ENCODE measurements at places on chromosomes 12 and 14.

DNA sequence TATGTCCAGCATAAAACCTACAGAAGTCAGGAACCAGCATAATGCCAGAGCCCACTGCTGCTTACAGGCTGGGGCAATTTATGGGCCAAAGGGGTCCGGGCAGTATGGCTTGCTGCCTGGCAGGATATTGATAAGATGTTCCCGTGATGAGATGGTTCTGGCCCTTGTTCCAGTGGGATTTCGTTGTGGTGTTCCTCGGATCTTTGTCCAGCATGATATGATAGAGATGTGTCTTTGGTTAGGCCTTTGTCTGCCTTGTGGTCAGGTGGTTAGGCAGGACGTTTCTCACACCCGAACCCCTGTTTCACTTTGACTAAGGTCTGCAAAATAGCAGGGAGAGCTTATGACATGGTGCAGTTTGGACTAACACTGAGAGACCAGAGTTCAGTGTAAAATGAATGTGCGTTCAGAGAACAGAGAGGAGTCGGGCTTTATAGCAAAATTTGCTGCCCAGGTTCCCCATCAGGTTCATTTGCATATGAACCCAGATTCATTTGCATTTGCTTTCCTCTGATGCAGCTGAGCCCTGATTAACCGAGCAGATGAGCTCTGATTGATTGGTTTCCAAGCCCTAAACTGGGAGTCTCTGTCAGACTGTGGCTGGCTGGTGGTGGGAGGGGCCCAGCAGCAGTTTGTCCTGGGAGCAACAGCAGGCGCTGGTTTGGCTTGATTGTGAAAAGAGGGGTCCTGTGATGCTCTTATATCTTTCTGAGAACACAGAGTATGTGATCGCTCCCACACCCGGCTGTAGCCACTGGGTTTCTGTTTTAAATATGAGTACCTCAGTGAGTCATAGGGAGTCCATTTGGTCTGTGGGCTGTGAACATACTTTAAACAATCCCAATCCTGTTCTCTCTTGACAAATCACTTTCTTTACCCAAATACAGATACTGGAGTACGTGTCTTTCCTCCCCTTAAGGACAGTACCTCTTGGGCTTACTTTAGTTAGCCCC lies 156.3 kb upstream of the PZP start:
- DNase-seq: no peak

GRCh38 chr14:68246786-68247105 lies 427.2 kb downstream of the RAD51B start:
- DNase-seq: no peak

DNA sequence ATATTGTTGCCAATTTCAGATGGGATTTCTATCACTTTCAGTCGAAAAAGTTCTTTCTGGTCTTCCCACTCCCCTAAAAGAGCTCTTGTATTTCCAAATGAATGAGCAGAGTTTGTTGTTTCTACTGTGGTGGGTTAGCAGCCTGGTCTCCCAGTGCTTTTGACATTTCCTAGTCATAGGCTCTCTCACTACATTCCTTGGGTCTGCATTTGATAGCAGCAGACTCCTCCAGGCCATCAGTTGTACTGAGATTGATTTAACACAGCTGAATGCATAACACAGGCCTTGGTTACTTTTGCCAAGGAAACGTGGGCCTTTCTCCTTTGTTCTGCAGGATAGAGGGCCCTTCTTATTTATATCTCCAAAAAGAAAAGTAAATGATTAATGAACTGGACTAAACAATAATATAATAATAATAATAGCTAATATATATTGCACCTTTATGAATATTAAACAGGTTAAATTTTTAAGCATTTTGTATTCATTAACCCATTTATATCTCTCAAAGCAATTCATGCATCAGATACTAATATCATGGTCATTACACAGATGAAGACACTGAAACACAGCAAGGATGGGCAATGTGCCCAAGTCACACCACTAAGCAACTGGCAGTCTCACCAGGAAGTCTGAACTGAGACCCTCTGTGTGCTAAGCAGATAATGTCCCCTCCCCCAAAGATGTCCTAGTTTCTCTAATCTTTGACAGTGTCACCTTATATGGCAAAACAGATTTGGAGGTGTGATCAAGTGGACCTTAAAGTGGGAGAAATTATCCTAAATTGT lies 1579.2 kb downstream of the AACS start:
- DNase-seq: no peak

DNA sequence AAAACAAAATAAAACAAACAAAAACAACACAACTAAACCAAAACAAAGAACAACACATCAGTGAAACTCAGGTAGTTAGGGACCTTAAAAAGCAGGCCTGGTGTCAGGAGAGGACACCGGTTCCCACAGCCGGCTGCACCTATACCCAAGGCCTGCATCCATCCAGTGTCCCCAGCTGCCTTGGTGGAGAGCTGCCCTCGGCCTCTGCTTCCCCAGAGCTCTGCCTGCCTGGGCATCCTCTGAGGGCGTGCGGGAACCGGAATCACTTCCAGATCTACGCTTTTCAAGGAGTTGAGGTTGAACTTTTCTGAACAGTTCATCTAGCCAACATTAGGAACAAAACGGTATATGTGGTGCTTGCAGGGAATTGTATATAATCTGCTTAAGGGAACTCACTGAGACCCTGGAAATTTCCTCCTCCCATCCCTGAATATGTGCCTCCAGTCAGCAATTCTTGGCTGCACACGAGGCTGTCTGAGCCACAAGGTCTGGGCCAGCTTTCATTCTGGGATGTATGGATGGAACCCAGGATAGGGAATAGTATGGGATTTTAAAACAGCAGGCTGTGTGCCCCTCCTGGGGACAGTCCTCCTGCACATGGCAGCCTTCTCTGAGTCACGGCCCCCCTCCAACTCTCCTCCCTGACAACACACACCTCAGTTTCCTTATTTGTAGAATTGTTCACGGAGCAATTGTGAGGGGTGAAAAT lies 319.0 kb upstream of the RTL1 start:
- no peak for DNase-seq

DNA sequence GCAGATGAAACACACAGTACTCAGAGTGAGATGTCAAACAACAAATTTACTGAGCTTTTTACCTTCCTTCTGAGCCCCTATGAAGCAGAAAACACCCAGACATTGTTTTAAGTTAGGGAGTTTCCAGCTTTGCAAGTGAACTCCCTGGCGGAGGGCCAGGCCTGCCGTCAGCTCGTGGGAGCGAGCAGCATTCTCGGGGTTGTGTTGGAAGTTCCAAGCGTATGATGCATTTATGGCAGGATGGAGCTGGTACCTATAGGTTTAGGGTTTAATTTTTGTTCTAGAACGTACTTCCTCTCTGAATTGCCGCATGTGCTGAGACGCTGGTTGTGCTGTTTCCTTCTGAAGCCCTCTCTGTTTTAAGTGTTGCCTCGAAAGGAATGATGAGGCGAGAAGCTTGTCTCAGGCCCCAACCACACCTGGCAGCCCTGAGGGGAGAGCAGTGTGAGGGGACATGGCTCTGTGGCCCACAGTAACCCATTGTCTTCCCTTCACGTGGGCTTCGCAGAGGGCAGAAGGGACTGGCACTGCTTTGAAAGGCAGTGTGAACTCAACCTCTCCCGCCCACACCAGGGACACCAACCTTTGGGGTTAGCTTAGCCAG lies 76.6 kb downstream of the SSPN start:
- DNase-seq: no peak

DNA sequence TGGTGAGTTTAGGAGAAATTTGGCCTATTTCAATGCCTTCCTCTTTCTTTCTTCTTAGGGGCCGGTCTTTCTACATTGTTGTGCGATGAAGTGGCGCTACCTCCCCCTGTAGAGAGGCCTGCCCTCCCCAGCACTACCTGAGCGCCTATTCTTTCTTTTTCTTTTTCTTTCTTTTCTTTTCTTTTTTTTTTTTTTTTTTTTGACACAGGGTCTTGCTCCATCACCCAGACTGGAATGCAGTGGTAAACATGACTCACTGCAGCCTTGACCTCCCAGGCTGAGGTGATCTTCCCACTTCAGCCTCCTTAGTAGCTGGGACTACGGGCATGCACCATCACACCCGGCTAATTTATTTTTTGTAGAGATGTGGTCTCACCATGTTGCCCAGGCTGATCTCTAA lies 136.1 kb upstream of the MAX start:
- DNase-seq: no peak
